ENCODE measurements at places on chromosomes 7 and 10.

- no peak for DNase-seq
Observed at GRCh38 chr10:122173766-122174435, 97.2 kb upstream of the BTBD16 start.

GRCh38 chr7:111953611-111954010, 252.6 kb downstream of the DOCK4 start:
- no peak for DNase-seq

DNA sequence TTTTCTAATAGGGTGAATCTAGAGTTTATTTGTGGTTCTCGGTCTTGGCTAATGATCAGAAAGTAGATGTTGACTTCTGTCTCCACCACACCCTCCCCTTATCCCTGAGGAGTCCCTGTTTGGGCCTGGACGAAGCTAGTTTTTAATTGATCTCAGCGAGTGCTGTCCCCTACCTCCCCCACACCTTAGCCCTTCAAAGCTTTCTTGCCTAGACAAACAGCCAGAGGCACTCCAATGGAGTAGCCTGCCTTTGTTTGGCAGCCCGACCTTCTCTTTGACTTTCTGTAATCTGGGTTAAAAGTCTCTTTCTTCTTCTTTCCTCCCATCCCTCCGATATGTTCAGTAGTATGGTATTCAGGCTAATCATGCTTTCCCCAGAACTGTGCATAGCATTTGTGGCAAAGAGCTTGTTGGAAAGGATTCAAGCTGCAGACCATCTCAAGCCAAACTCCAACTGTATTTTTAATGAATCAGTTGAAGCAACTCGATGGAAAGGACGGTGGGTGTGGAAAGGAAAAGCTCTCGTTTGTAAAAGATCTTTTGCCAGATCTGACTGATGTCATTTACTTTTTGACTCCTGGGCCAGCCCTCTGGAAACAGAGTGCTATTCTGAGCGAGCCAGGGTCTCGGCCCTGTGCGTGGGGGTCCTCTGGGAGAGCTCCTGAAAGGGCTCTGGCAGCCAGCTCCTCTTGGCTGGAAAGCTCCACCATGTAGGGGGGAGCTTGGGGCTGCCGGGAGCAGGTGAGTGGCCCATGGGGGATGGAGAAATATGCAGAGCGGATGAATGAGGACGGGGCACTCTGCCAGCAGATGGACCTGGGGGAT, 4.5 kb downstream of the FAM180A start:
- peak; percentile 70 for DNase-seq

DNA sequence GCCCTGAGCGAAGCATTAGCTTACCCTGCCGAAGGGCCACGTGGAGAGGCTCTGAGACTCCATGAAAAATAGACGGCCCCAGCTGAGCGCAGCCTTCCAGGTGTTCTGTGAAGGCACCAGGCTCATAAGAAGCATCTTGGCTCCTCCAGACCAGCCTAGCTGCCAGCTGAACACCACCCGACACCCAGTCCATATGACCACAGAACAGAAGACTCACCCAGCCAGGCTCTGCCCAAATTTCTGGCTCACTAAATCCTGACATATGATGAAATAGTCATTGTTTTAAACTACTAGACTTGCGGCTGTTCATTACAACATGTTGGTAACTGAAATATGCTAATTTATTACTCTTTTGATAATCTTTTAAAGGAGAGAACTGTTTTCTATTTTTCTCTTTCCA, 99.5 kb upstream of the ABI1 start:
- no peak for DNase-seq

GRCh38 chr7:67438913-67439505, 442.4 kb downstream of the TYW1 start:
- DNase-seq: no peak

GRCh38 chr7:25852939-25853271, 299.1 kb upstream of the NFE2L3 start:
- no peak for DNase-seq

GRCh38 chr10:22246680-22247391, 29.0 kb upstream of the EBLN1 start:
- no peak for DNase-seq

DNA sequence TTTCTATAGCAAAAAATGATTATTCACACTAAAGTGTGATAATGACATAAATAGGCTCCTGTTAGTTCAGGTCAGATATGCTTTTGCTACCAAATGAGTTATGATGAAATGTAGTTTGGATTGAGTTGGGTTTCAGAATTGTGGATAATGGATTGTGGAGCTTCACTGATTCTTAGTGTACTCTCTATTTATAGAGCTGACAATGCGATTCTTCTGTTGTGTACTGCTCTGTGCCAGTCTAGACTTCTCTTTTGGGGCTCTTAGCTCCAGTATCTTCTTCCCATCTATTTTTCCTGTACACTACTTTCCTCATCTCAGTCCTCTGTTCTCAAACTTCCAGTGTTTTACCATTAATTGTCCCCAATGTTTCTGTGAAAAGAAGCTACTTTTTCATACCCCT, 7.5 kb downstream of the STMP1 start:
- DNase-seq: no peak

DNA sequence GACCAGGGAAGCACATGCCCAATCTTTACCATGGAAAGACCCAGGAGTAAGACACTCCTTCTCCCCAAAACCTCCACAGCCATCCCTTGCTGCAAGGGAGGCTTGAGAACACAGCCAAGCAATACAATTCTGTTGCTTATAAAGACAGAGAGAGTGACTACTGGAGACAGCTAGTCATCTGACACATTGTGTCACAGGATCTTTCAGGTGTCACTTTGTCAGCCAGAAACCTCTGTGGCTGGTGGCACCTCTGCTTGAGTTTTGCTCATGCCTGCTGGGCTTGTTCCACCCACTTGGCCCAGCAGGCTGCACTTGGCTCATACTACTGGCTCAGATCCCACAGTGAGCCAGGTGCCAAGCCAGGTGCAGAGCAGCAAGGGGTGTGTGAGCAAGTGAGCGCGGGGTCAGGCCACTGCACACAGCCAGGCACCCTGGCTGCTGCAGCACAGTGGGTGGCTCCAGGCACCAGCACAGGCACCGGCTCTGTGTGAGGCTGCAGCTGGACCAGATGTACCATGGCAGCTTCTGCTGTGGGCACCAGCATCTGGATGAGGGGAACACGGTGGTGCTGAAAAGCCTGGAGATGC, 12.4 kb upstream of the PRLHR start:
- no peak for DNase-seq

- DNase-seq: no peak
Observed at GRCh38 chr10:48330269-48330668, 23.8 kb downstream of the MAPK8 start.
